Right renal pelvis (tissue), 4 donors: ENCODE measurements at places on chromosomes 7 and 10.

- no peak for DNase-seq
Measured at GRCh38 chr10:118663176-118663575, 67.7 kb upstream of the PRLHR start.

GRCh38 chr10:21737106-21737505, 203.1 kb downstream of the MLLT10 start:
- DNase-seq: no peak

- DNase-seq: no peak
Measured at GRCh38 chr10:109784236-109784635, 139.1 kb downstream of the XPNPEP1 start.

DNA sequence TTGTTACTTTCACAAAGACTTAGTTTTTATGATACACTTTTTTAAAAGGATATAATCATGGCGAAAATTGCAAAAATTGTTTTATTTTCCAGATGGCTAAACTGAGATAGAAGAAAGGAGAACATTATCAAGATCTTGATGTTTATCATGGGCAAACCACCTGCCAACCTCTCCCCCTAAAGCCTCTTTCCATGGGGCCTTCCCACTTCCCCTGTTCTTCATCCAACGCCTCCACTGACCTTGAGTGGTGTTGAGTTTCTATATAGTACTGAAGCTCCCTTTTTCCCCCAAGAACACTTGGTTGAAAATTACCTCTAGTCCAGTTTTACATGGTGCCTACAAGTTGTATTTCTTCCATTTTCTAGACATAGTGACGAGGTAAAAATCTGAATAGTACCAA, 5.0 kb downstream of the CREB3L2 start:
- DNase-seq: no peak

GRCh38 chr10:112369495-112370423, 4.2 kb upstream of the ACSL5 start:
- DNase-seq: no peak

GRCh38 chr10:103499881-103500280, 6.4 kb downstream of the NEURL1 start:
- DNase-seq: no peak

DNA sequence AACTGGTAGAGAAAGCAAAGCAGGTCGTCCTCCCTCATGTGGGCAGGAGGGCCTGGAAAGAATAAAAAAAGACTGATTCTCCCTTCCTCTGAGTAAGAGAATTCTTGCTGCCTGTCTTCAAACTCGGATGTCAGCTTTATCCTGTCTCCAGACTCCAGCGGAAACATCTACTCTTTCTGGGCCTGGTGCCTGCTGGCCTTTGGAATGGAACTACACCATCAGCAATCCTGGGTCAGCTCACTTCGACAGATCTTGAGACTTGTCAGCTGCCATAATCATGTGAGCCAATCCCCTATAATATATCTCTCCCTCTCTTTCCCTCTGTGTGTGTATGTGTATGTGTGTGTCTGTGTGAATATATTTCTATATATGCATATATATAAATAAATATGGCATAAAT, 411.0 kb upstream of the DPP6 start:
- peak; percentile 56 for DNase-seq

DNA sequence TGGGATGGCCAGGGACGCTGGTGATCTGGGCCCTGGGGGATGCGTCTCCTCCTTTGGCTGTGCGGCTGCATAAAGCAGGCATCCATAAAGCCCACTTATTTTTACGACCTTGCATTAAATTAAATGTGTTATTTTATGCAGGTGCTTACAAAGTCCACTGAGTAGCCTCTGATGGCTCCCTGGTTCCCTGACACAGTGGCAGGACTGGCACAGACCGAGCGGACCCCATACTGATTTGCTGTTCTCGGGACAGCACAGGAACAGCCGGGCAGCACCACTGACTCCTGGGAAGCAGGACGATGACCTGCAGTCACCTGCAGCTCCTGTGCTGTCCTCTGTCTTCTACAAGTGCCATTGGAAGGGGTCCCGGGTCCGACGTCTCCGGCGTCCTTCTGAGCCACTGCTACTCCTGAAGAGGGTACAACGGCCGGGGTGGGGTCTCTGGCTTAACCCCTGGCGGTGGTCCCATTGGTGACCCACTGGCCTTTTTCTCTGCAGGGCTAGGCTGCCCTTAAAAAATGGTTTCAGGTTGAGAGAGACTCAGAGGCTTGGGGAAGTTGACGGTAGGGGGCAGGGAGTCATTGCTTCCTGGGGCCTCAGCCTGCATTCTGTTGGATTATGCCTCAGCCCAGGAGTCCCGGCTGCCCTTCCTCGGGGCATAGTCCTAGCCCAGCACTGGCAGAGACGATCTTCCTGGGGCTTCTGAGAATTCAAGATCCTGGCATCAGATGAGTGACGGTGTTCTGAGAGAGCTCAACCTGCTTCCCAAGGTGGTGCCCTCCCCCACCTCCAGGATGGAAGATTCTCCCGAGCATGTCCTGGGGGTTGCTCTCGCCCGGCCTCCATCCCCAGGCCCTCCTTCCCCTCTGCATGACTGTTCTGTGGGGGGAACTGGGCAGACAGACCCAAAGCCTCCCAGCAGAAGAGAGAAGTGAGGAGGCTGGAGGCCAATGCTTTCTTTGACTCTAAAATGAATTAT, 330.1 kb downstream of the ADARB2 start:
- no peak for DNase-seq

GRCh38 chr10:6045314-6045848, 16.8 kb downstream of the IL2RA start:
- no peak for DNase-seq

DNA sequence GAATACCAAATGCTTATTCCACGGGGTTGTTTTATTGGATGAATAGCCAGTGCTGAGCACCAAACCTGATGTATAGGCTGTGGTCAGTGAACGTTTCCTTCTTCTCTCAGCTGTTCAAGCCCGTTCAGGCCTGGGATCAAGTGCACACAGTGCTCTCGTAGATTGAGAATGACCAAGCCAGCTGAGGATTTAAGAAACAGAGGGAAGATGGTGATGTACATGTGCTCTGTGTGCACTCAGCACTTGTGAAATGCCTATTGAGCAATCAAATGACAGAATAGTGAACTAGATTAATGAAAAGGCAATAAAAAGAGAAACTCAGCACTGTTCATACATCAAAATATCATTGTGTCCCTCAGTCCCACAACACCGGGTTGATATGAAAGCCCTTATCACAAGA, 302.5 kb downstream of the BMPER start:
- DNase-seq: no peak

DNA sequence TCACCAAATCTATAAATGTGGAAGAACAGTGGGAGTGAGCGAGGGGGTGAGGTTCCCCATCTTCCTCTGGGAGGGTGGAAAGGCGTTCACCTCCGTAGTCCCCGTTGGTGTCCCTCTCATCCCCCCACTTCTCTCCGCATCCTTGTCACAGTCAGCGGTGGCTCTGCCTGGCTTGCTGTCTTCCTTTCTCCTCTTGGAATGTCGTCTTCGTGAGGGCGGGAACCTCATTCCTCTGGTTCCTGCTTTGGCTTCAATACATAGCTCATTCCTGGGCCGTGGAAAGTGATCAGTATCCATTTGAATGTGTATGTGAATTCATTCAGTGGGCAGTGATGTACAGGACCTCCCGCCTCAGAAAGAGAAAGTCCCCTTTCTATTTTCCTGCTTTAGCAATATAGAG, 289.4 kb downstream of the CAMK1D start:
- DNase-seq: no peak

- DNase-seq: no peak
Measured at GRCh38 chr7:130907439-130907838, 173.4 kb upstream of the KLF14 start.

GRCh38 chr7:81410471-81411117, 359.3 kb downstream of the HGF start:
- no peak for DNase-seq

DNA sequence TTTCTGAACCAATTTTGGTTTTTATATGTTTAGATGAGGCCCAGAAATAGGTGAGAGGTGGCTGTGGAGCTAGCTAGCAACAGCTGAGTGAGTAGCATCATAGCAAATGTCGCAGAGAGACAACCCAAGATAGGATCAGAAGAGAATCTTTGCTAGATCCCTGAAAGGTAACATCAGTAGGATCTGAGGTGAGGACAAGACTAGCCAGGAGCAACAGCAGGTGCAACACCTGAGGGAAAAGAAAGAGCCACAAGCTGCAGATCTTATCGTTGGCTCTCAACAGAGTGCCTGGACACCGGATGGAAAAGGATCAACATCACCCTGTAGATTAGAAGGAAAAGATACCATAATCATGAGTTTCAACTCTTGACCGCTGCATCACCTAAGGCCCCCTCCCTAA, 4.4 kb downstream of the ST8SIA6 start:
- no peak for DNase-seq
